SHP77 treated with DMSO at 0.1 percent for 48 hours (cell line): ENCODE measurements at places on chromosomes 4 and X.

DNA sequence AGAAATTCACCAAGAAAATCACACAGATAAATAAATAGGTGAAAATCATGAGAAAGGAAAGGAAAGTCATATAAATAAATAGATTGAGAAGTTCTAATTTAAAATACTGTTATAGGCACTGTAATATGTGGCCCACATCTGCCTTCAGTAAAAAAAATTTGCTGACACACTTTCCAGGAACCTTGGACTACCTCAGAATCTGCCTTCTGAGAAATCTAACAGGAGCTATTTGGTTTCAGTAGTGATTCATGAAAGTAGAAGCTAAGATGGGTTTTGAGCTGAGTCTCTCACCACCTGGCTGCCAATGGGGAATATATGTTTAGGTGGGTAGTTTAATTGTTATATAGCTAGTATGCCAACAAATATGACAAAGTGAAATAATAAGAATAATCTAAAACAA, 810.0 kb downstream of the RAB28 start:
- DNase-seq = no peak

DNA sequence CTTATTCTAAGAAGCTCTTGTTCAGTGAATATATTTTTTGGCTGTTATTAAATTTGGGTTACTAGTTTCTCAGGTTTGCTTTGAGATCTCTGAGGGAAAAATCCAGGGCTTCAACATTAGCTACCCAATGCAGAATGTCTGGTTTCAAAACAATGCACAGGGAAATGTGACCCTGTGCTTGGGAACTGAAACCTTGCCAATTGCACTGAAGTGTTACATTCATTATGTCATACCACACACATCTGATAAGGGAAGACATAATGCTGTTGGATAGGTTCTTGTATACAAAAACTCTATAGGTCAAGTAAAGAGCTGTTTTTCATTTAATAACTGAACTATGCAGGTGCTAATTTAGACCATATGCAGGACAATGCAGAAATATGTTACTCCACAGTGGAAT, 345.3 kb upstream of the BMP3 start:
- no peak for DNase-seq

DNA sequence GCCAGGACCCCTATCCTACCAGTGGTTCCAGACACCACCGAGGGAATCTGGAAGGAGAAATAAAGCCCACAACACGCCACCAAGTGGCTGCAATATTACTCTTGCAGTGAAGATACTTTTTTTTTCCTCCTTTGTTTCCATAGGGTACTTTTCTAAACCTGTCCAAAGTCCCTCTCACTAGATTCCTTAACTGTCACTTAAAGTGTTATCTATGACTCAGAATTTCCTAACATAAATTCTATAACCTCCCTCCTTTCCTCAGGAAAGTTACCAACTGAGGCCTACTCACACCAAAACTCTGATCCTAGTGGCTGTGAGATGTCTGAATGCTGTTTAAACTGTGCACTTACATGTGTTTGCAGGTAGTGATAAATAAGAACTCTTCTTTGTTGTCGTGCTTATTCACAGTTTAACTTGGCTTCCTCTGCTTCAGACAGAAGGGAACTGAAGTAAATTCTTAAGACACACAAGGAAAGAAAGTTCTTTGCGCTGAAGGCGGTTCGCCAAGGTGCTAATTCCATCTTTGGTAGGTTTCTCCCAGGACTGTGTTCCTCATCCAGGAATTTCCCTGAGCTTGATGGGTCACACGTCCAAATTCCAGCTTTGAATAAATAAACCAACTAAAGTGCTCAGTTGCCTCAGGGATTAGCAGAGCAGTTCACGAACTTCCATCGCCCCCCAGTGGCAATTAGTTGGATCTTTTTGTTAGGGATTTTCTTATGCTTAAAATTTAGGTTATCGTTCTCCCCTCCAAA, 10.7 kb upstream of the HCCS start:
- DNase-seq = no peak

DNA sequence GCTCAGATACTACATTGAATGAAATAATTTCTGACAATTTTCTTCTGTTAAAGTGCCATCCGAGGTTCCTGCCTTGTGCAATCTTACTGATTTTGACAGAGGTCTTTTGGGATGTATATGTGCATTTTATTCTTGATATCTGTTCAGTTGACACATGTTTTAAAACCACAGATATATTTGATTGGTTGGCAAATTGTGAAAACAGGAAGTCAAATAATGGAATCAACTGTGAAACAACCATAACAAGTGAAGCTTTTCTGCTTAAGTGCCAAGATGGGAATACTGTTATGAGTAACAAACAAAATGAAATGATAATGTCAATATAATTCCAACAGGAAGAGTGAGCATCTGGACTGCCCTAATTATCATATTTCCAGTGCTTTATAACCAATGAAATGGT, 84.9 kb upstream of the TET2 start:
- DNase-seq = no peak

- DNase-seq = no peak
These were observed 225.0 kb upstream of the CXXC4 start for GRCh38 chr4:104719539-104720230.

DNA sequence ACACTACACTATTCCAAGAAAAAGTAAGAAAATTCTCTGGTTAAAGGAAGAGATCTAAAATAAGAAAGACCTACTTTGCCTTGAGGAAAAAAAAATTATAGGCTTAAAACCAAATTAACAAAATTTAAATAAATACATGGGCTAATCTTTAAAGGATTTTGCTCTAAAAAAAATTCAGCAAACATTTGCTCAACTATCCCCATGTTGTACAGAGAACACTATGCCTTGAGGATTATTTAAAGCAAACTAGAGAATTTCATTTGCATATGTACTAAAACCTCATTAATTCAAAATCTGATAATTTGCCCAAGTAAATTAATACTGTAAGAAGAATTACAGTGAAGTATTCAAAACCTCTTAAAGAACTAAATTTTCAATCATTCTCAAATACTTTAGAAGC, 71.6 kb upstream of the KCNIP4 start:
- no peak for DNase-seq

DNA sequence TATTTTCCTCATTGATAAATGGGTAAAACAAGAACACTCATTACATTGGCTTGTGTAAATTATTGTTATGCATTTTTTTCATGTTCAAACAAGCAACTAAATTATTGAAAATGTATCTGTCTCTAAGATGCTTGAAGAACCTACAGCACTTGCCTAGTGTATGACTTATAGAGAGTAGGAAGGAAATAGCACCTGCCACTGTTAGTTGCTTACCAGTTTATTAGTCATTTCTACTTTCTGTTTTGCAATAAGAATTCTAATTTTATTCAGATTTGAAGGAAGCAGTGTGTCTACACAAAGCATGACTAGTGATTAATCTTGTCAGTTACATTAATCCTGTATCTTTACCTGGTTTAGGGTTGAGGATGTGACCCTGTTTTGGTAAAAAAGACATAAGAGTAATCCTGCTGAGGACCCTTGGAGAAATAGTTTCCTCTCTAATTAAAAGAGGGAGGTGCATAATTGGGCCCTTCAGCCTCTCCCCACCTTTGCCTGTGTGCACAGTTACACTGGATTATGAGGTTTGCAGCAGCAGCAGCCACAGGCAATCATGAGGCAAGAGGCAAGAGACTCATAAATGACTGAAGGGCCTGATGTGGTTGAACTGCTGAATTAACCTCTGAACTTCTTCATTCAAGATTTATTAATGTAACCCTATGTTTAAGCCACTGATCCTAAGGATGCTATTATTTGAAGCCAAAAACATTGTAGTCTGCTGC, 1202.1 kb downstream of the ADGRL3 start:
- DNase-seq = no peak

GRCh38 chr4:78749258-78749971, 26.7 kb upstream of the BMP2K start:
- no peak for DNase-seq

DNA sequence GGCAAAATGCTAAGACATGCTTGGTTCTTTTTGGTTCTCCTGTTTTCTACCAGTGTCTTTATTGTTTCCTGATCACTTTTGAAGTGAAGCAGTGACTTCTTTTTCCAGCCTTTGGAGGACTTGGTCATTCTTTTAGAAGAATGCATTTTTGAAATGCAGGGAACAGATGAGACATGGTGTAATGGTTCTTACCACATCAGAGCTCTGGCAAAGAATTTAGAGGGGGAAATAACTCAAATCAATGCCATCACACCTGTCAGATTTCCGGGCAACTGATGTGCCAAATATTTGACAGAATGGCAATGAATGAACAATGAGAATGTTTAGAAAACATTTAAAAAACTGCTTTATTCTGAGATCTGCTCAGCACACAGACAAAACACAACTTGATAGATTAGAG, 519.6 kb downstream of the IQCM start:
- no peak for DNase-seq

GRCh38 chr4:10296730-10297129, 160.5 kb downstream of the ZNF518B start:
- no peak for DNase-seq

DNA sequence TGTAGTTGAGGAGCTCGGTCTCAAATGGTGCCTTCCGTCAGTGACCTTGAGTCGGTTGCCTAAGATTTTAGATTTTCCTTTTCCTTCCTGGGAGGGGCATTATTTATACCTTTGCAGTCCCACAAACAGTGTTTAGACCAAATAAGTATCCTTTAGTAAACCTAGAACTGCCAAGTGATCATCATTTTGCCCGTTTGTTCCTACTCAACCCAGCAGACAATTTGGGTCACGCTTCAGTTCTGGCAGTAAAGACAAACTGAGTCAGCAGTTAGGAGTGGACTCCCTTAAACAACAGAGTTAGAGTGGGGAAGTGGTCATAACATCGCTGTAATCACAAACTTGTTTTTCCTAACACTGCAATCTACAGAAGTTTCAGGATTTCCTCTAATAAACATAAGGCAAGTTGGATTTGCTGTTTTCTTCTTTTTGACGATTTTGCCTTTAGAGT, 777 bp upstream of the WDFY3 start:
- DNase-seq = no peak

DNA sequence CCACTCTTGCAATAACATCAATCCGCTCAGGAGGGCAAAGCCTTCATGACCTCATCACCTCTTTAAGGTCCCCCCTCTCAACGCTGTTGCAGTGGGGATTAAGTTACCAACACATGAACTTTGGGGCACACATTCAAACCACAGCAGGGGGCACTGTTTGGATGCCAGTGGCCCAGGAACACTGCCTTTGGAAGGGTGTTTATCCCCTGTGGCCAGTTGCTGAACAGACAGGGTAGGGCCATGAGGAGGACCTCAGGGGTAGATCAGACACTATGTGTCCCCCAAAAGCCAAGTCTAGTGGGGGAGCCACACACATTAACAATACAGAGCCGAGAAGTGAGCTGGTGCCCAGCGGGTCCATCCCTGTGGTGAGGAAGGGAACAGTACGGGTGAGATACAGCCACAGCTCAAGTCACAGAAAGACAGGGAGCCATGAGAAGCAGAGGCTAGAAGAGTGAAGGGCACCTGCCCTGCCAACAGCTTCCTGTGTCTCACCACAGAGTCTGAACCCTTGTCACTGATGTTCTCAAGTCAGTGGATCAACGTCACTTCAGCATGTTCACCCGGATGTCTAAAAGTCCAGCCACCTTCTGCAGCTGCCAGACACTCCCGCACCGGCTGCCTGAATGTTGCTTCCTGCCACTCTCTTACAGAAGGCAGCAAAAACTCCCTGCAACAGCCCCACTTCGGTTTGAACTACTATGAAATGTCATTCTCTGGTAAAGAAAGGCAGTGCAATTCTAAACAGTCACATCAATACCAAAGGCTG, 19.9 kb upstream of the MXD4 start:
- DNase-seq = peak; percentile 13

DNA sequence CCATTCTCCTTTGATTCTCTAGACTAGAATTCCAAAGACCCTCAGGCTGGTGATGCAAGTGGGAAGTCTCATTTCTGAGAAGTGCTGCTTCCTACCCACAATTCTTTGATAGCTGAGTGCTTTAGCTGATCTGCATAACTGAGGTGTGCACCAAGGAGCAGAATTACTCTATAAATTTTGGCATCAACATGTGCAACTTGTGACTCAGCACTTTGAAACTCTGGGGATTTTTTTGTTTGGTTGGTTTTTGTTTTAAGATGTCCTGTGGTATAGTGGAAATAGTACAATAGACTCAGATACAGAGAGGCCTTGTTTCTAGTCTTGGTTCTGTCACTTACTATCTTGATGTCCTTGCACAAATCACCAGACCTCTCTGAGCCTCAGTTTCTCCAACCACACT, 148.4 kb downstream of the AR start:
- no peak for DNase-seq

DNA sequence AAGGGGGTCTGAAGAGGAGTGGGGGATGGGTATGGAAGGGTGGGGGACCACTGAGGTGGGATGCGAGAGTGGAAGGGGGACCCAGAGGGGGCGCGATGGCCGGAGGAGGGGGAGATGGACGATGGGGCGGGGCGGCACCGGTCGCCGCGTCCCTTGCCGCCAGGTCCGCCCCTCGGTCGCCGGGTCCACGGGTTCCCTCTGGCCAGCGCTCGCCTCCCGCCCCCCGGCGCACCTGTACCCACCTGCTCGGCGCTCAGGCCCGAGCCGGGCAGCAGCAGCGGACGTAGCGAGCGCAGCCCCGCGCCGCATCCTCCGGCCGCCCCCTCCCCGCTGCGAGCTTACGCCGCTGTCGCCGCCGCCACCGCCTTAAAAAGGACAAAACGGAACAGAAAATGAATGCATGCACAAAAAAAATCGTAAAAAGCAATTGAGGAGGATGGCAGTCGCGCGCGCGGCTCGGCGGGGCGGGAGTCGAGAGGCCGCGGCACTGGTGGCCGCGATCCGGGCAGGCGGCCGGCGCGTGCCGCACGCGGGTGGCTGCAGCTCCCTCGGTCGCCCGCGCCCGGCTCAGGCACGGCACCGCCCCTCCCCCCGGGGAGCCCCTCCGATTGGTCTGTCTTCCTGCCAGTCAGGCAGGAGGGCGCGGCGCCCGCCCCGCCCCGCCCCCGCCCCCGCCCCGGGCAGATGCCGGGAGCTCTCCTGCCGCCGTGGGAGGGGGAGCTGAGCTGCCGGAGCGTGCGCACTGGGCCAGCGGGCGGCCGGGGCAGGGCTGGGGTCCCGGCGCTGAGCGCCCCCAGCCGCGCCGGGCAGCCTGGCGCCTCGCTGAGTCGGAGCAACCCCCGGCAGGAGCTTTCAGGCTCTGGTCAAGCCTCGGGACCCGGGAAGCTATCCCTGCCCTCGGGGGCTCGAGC, at the start of gene JAKMIP1:
JAKMIP1 (minus strand) TSS at position 539 of the 911 bp plus-strand sequence. CDS start 87,699 bp downstream, outside the sequence.
- DNase-seq = peak; percentile 6

DNA sequence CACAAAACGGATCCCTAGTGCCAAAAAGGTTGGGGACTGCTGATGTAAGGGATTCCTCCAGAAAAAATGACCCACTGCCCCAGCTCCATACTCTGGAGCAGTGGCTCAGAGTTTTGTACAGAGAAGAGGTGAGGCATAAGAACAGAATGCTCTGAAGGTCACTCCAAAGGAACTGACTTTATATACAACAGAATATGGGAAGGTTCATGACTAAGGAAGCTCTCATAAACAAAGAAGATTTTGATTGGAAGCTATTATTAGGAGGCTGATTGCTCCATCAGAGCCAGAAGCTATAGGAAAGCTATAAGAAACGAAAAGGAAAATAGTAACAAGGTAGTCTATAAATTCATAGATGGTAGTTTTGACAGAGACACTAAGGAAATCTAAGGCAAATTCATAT, 203.1 kb downstream of the SLC7A11 start:
- DNase-seq = no peak

- DNase-seq = no peak
These were observed 1270.2 kb upstream of the AGA start for GRCh38 chr4:178712486-178712885.

GRCh38 chr4:8639021-8639420, 46.5 kb downstream of the CPZ start:
- DNase-seq = no peak
